ENCODE measurements at places on chromosomes 5 and 9.

GRCh38 chr9:72471096-72471495 is 50.3 kb upstream of the TMC1 start:
- DNase-seq, result no peak

DNA sequence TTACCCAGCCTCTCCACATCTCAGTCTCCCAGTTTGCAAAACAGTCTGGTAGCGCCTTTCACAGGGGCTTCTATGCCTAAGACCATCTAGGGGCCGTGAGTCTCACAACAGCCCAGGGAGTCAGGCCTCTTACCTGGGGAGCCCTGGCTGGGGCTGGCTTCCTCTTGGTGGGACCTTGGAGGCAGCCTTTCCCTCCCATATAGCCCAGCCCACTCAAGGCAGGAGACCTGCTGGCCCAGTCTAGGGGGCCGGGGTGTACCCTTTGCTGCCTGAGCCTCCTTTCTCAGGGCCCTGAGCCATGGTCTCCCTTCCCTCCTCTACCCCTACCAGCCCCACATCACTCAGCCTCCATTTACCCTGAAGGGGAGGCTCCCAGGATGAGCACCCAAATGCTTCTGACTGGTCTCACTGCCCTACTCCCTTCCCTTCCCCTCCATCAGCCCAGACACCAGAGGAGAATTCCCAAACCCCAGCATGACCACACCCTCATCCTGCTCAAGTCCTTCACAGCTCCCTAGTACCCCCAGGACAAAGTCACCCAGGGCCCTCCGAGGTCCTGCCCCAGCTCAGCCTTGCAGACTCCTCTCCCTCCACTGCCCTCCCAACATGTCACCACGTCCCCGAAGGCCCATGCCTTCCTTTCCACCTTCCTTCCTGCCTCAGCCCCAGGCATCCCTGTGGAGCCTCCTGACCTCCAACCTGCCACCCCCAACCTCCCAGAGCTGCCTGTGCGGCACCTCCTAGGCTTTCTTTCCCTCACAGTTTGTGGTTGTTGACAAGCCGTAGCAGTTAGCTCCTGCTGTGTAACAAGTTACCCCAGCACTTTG is 55.3 kb downstream of the BARX1 start:
- DNase-seq, result no peak

DNA sequence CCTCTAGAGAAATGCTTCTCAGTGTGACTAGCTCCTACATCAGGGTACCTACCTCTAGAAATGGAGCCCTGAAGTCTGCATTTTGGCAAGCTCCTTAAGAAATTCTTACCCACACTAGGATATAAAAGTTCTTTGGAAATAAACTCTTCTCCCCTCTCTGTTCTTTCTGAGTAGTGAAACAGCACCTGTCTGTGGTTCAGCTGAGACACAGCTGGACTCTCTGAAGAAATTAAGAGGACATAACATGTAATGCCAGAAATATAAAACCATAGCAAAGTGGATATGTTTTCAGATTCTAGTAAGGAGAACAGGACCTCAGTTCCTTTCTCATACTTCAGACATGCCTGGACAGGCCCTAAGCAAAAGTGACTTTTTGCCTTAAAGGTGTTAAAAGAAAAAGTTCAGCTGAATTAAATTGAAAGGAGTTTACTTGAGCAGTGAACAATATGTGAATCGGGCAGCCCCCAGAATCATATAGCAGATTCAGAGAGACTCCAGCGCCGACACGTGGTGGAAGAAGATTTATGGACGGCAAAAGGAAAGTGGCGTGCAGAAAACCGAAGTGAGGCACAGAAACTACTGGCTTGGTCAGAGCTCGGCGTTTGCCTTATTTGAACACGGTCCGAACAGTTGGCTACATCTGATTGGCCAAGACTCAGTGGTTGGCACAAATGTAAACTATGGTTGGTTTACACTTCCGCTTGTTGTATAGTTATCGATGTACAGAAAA is 64.5 kb downstream of the PRKACG start:
- no peak for DNase-seq

DNA sequence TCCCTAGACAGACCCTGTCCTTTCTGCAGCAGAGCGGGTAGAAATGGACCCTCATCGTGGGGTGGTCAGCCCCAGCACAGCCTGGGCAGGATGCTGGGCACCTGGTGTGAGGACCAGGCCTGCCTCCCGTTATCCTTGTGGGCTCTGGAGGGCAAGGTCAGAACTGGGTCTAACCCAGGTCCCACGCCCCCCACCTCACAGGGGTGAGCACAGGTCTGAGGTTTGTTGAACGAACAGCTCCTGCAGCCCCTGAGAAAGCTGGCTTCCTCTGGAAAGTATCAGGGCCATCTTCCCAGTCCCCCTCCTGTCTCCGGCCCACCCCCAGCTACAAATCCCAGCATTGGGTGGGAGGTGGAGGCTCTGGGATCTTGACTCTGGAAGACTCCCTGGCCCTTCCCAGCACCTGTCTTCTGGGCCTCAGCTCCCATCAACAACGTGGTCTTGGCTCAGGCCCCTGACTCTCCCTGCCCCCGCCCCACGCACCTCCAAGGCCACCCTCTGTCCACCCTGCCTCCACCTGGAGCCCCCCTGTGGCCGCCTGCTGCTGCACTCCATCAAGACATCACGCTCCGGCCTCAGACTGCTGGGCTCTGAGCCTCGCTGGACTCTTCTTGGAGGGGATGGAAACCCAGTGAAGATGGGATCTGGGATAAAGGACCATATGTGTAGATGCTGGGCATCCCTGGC is 30.1 kb upstream of the CNOT6 start:
- no peak for DNase-seq

GRCh38 chr9:133125941-133126696 is 5.1 kb upstream of the RALGDS start:
- DNase-seq, result no peak

DNA sequence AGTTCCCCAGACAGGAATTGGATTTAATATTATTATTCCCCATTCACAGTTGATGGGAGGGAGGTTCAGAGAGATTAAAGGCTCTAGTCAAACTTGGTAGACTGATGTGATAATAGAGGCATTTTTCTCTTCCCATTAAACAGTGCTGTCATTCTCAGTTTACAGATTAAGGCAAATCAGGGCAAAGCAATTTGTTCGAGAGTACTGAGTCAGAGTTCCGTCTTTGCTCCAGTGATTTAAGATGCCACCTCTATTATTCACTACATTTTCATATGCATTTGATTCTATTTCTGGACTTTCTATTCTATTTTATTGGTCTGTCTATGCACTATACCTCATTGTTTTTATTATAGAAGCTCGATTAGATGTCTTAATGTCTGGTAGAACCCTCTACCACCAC is 201.0 kb upstream of the RAI14 start:
- DNase-seq, result no peak

DNA sequence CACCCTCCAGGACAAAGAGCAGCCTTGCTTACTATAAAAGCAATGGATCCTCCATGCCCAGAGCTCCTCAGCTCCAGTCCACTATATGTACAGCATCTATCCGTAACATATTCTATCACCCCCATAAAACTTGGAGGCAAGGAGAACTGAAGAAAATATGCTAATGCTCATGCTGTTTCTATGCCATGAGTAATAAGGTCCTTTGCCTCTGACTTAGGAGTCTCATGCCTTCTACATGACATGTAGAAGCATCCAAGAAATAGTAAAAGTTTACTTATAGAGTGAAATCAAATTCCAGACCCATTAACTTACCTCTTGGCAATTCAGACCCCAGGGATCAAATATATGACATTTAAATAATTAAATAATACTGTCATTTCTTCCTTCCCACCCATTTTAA is 33.7 kb downstream of the SSBP2 start:
- DNase-seq, result no peak

- DNase-seq, result no peak
Observed at GRCh38 chr5:30809933-30810332, 383.6 kb upstream of the CDH6 start.

DNA sequence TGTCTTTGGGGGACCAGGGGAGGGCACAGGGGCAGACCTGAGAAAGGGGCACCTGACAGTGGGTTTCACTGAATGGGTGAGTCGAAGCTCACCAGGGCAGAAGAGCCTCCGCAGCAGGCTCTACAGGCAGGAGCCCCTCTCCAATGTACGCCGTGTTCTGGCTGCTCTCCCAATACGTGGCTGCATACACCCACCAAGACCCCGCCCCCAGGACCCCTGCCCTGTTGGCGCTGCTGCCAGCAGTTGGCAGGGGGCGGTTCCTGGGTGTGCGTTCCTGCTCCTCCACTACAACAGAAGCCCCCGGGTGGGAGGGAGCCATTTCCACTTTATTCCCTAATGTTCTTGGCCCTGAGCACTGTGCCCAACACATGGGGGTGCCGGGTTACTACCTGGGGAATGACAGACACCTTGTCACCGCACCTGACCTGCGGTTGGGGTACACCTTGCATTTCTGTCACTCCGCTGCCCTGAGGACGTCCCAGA is 30.3 kb downstream of the SARDH start:
- DNase-seq, result no peak

DNA sequence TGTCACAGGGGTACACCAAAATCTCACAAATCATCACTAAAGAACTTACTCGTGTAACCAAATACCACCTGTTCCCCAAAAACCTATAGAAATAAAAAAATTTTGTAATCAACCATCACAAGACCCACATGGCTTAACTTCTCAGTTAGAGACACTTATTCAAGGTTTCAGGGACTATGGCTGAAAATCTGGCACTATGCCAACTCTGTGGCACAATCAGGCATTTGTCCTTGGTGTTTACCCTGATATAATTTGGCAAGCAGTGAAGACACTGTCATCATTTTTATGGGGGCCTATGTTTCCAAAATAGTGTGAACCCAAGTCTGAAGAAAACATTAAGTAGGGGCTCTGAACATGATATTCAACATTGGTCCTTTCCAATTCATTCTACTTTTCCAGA is 59.0 kb downstream of the ZNF622 start:
- no peak for DNase-seq
